Stimulated activated CD4-positive, alpha-beta T cell treated with anti-CD3 and anti-CD28 coated beads, TNF-alpha, amount 100 ng/mL, for 24 hours (primary cell): ENCODE measurements at places on chromosomes 4 and X.

DNA sequence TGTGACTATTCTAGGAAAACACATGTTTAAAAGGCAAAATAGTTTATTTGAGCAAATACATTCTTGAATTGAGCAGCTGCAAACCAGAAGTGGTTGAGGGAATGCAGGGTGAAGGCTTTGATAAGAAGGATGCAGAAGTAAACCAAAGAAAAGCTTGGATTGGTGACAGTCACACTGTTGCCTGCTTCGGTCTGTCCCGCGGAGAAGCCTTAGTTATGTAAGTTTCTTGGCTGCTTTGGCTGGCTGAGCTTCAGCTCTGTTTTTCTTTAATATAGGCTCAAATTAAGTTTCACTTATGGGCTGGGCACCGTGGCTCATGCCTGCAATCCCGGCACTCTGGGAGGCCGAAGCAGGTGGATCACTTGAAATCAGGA is 67.6 kb downstream of the FAM53A start:
- DNase-seq = no peak

DNA sequence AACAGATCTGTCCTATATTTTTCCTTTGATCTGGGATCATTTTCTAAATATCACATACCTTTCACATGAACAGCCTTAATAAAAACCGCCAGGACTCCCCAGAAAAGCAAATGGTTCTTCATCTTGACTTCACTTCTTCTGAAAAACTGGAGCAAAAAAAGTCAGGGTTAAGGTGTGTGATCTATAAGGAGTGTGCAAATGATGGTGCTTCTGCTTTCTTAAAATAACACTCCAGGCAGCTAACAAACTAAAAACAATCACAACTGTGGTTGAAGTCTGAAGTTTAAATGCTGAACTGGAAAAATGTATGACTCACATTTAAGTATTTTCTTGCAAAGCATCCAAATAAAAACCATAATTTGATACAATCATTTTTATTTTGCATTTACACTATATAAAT is at the start of gene JCHAIN:
JCHAIN (minus strand) TSS at position 140 of the 400 bp plus-strand sequence; CDS start at position 122, 18 bp downstream.
- DNase-seq = no peak

- no peak for DNase-seq
These were observed 1793.7 kb upstream of the TENM3 start for GRCh38 chr4:180449395-180449956.

GRCh38 chr4:4271912-4272311 is 18.0 kb downstream of the LYAR start:
- no peak for DNase-seq

DNA sequence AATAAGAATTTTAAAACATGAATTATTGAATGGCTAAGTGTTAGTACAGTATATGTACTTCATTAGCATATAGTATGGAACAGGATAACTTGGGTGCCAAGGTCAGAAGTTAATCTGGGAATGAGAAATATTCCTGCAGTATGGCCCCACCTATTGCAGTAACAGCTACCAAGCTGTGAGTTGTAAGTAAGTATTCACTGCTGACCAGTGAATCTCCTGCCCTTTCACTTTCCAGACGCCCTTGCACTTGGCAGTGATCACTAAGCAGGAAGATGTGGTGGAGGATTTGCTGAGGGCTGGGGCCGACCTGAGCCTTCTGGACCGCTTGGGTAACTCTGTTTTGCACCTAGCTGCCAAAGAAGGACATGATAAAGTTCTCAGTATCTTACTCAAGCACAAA is 105.1 kb downstream of the NFKB1 start:
- DNase-seq = no peak

GRCh38 chr4:181331214-181331613 is 912.0 kb upstream of the TENM3 start:
- DNase-seq = no peak

DNA sequence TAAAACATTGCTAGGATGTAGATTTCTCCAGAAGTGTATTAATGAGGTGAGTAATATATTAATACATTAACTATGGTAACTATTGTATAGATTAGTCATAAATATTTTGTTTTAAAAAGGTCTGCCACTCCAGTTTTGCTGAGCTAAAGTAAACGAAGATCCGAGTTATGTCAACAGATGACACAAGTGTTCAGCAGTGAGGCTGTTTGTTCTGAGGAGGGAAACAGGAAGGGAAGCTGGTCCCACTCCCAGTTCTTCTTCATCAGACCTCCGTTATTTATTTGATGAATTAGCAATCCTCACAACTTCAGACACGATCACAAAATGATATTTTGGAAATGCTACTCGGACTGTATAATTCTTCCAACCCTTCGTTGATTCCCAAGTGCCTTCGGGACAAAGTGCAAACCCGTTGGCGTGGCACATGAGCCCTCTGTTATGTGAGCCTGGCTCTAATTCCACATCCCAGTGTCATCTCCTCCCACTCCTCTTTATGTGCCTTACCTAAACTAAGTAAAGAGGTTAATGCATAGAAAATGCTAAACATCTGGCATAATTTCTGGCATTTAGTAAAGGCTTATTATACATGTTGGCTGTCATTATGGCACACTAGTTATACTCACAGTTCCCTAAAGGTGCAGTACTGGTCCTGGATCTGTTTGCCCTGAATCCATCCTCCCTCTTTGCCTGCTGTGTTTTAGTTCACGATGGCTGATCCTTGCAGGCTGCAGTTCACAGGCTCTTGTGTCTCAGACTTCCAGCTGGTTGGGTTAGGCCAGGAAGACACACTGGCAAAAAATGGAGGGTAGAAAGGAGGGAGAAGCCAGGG is 190.6 kb upstream of the LNX1 start:
- no peak for DNase-seq

GRCh38 chr4:37892641-37893040 is 1.8 kb downstream of the TBC1D1 start:
- DNase-seq = no peak

GRCh38 chrX:69182818-69183380 is 17.6 kb upstream of the PJA1 start:
- no peak for DNase-seq

DNA sequence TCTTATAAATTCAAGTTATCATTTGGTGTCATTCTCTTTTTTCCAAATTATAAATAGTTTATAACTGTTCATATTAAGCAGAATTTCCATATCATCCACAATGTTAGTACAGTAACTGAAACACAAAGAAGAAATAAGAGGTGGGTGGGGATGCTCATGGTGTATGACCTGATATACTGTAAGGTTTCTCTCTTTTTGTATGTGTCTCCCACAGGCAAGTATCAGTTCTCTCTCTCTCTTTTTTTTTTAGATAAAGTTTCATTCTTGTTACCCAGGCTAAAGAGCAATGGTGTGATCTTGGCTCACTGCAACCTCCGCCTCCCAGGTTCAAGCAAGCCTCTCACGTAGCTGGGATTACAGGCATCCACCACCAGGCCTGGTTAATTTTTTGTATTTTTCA is 43.7 kb upstream of the UGT2A3 start:
- DNase-seq = no peak

DNA sequence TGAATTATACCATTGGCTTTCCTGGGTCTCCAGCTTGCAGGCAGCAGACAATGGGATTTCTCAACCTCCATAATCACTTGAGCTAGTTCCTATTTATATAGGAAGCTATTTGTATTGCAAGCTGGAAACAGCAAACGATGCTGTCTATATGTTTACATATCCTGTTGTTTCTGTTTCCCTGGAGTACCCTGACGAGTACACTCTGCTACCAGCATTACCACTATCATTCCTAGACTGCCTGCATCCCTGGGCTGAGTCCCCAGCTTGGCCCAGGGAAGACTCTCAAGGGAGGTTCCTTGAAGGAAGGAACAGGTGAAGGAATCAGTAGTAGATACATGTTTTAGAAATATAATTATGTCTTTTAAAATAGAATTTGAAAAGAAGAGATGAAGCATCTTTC is 81.4 kb downstream of the EVC2 start:
- DNase-seq = no peak

- no peak for DNase-seq
These were observed 614.7 kb upstream of the EPHA5 start for GRCh38 chr4:66284991-66285451.
